ENCODE measurements at places on chromosomes 1 and 21.

- no peak for DNase-seq
These were observed 60.5 kb downstream of the TOR1AIP2 start for GRCh38 chr1:179817056-179817455.

- no peak for DNase-seq
These were observed 1.7 kb upstream of the SGIP1 start for GRCh38 chr1:66532214-66532613.

- DNase-seq: no peak
These were observed 395.5 kb downstream of the SMYD3 start for GRCh38 chr1:246111570-246111969.

GRCh38 chr1:70738624-70739023, 309.0 kb downstream of the PTGER3 start:
- DNase-seq: no peak

- no peak for DNase-seq
These were observed 93.0 kb downstream of the NUF2 start for GRCh38 chr1:163414778-163415177.

Data from left hindlimb (tissue), 1 donor.